ENCODE measurements at places on chromosomes 11 and 22.
A peak's percentile ranks its signal among the peaks of the same experiment; 100 is the strongest.

DNA sequence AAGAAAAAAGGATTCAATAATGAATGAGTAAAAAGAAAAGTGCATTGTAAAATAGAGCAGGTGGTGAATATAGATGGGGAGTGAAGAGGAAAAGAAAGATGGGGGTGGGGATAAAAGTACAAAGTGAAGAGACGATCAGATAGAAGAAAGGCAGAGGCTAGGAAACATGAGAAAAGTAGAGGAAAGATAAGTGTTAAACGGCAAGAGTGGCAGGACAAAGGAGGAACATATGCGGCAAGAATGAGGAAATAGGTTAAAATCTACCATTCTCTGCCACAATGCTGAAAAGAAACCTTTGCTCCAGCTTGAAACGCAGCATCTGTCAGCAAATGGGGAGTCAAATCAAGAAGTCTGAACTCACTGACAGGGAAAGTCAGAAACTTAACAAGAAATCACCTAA is 6.8 kb downstream of the FUT4 start:
- DNase-seq, result no peak

- peak; percentile 84 for DNase-seq
Observed at GRCh38 chr11:64252003-64252872, 908 bp downstream of the PLCB3 start.

DNA sequence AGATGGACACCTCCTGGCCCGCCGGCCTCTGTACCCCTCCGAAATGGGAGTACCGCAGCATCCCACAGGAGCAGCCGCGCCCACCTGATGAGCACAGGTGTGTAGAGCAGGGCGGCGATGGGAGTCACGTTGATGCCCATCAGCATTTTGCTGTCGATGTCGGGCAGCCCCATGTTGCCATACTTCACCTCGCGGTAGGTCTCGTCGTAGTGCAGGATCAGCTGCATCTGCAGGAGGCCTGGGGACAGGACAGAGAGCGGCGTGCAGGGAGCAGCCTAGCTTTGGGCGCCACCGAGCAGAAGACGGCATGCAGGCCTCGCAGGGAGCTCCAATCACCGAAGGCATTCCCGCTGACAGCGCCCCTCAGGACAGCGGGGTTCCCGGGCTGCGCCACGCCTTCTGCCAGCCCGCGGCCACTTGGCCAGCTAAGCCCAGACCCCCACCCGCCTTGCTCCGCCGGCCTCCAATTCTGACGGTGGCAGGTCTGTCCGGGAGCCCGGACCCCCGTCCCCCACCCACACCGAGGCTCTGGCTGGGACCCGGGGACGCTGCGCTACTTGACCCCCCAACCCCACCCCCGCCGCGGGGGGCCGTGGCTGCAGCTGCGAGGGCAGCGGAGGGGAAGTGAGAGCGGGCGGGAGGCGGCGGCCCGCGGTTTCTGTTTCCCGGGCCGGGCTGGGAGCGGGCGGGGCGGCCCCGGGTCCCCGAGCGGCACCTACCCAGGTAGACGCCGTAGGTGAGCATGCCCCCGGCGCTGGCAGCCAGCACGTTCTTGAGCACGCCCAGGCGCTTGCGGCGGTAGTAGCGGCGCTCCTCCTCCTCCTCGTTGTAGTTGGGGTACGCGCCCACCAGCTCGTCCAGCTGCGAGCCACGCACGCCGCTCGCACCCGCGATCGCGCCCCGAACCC is 705 bp downstream of the UNC93B1 start:
- peak; percentile 69 for DNase-seq

DNA sequence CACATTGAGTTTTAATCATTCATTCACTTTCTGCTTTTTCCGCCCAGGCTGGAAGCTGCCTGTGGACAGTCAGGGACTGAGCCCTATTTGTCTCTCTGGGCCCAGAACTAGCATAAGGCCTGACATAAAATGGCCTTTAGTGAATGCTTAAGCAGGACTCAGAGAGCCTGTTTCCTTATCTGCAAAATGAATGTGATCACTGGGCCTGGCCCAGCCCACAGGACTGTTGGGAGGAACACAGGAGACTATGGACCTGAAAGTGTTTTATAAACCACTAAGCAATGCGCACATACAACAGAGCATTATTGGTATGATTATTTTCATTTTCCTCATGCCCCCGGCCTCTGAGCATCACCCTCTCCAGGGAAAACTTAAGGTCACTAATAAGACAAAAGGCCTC is 3.9 kb upstream of the MYH9 start:
- DNase-seq, result no peak

GRCh38 chr22:42895087-42895486 is 38.0 kb upstream of the ARFGAP3 start:
- no peak for DNase-seq

DNA sequence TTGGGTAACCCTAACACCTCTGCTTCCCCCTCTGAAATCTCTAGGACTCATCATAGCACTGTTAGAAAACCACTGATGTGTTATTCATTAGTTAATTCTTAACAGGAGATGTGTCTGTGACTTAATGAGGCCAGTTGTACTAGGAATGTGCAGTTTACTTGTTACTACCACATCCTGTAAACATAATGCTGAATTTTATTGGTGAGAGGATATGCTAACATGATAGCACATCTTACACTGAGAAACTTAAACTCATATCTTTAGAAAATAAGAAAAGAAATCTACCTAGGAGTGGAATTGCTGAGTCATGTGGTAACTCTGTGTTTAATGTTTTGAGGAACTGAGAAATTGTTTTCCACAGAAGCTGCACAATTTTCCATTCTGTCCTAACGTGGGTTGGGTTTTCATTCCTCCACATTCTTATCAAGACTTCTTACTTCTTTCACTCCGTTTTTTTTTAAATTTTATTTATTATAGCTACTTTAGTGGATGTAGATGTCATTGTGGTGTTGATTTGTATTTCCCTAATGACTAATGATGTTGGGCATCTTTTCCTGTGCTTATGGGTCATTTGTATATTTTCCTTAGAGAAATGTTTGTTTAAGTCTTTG is 33.7 kb downstream of the RNF121 start:
- no peak for DNase-seq

DNA sequence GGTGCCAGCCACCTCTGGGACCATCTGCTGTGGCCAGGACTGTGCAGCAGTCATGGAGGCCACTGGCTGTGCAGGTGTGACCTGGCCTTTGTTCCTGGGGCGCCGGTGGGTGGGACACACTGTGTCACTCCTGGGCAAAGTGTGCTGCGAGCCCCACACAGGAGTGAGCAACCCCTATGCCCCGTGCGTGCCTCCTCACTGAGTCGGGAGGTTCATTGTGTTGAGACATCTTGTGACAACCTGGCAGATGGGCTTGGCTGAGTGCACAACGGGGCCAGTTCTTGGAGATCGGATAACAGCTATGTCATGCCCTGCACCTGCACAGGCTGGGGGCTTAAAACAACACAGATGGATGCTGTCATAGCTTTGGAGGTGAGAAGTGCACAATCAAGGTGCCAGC is 13.5 kb downstream of the ANO1 start:
- no peak for DNase-seq

GRCh38 chr11:12727563-12728211 is 53.5 kb downstream of the TEAD1 start:
- DNase-seq, result no peak

GRCh38 chr22:39617970-39618757 is 47.6 kb downstream of the CACNA1I start:
- DNase-seq, result no peak

- no peak for DNase-seq
Observed at GRCh38 chr11:34432822-34433221, 5.9 kb upstream of the CAT start.

DNA sequence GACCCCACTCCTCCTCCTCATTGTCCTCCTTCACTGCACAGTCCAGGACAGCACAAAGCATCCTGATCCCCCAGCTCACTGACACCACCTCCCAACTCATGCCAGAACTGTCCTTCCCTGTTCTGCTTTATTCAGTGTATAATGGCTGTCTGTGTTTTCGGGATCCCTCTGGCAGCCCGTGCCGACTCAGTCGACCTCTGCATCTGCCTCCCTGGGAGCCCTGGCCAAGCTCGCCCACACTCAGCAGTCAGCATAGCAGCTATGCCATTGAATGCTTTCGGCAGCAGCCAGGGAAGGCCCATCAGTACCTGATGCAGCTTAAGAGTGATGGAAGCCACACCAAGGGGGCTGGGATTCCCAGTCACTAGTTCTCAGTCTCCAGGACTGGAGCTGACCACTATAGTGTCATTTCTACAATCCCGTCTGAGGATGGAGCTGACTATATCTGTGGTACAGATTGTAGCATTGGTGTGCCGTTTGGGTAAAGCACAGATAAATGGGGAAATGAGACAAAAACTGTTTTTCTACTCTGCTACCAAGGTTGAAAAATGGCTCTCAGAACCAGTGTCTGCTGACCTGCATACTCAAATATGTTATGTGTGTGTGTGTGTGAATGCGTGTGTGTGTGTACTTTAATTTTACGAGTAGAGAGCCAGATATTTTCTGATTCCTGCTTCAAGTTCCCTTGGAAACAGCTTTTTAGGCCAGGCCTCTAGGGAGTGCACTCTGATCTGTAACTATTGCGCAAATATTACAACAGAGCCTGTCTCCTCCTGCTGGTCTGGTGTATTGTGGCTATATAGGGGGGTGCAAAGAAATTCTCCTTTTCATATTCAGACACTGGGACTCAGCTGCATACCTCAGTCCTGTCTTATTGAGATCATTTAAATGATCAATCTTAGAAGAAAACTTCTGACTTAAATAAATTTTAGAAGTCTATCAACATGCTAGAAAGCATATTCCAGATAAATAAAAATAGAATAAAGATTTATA is 78.8 kb upstream of the TOP3B start:
- DNase-seq, result peak; percentile 71

DNA sequence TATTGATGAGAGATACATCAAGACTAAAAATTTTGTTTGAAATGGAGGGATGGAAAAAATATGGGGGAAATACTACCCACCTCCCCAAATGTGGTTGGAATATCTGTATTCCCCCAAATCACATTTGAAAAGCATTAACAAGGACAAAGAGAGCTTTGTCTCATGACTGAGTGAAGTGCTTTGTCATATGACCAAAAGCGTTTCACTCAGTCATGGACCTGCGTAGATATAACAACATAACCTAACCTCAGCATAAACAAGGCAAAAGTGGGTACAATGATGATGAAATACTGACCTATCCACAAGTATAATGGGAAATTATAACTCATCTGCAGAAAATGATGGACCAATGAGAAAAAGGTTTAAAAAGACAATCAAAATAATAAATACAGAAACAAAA is 418.3 kb downstream of the TBC1D22A start:
- no peak for DNase-seq

DNA sequence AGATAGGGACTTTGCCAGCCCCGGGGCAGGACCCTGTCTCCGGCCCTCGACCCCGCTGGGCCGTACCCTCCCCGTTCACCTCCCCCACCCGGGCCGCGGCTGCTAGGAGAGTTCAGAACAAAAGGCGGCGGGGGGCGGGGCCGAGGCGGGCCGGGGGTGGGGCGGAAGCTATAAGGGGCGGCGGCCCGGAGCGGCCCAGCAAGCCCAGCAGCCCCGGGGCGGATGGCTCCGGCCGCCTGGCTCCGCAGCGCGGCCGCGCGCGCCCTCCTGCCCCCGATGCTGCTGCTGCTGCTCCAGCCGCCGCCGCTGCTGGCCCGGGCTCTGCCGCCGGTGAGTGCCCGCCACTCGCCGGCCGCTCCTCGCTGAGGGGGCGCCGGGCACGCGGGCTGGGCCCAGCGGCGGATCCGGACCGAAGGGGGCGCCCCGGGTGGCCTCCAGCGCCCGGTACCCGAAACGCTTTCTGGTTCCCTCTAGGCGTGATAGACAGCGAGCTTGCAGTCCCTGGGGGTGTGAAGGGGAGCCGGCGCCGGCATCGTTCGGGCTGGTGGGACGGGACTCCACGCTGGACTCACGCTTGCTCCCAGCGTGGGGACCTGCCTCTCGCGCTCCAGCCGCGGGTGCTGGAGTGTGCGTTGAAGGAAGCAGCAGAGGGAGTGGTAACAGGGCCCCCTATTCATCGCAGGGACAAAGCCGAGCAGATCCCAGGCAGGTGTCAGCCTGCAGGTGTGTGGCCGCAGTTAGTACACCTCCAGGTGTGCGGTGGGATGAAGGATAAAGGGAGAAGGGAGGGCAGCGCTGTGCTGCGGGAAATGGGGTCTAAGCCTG is at the start of gene MMP11:
TSS of gene MMP11 (plus strand) at position 201 of the 825 bp plus-strand sequence. CDS start at position 223, 22 bp downstream.
- DNase-seq, result peak; percentile 58

Data from Caco-2 (cell line).